ENCODE measurements at places on chromosomes 2 and 18.

- no peak for DNase-seq
Observed at GRCh38 chr2:235587202-235587601, 93.4 kb downstream of the AGAP1 start.

DNA sequence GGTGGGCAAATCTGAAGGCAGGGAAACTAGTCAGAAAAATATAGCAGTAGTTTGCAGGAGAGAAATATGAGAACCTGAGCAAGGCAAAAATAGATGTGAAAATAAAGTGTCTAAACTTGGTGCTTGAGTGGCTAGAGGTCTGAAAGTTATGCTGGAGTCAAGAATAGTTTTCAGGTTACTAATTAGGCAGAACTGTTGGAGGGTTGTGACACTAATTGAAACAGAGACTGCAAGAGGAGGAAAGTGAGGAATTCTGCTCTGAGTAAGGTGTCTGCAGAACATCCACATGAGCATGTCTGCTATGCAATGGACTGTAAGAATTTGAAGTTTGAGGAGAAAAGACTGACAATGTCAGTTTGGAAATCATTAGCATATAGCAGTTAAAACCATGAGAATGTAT, 444.0 kb upstream of the LRRTM1 start:
- DNase-seq: no peak

DNA sequence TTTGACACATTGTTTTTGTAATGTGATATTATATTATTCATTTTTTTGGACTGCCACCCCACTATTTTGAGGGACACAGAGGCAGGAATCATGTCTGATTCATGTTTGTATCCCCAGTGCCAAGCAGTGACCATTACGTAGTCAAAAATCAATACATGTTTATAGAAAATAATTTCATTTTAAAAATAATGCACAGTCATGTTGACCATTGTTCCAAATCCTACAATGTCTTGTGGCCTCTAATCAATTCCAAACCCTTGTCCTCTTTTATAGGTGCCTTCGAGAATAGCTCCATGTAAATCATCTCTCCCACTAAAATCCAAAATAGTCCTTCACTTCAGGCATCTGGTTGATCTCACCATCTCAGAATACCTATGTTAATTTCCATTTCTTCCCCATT, 454.7 kb downstream of the LRP1B start:
- DNase-seq: no peak

GRCh38 chr18:75496151-75496550, 68.6 kb upstream of the SMIM21 start:
- DNase-seq: no peak

DNA sequence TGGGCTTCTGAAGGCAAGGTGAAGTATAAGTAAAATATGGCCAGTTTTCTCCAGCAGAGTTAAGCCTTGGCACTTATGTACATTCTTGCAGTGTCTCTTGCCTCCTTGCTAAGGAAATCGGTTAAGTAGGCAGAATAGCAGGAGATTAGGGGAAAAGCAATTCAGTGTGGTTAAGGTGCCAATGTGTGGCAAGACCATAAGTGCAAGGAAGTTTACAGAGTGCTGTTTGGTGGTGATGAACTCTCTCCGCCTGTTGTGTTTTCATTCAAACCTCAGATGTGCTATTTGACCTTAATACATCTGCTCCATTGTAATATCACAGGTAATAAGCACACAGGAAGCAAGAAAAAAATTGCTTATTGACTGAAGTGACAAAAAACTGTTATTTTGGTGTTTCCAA, 156.1 kb downstream of the MGAT5 start:
- no peak for DNase-seq

DNA sequence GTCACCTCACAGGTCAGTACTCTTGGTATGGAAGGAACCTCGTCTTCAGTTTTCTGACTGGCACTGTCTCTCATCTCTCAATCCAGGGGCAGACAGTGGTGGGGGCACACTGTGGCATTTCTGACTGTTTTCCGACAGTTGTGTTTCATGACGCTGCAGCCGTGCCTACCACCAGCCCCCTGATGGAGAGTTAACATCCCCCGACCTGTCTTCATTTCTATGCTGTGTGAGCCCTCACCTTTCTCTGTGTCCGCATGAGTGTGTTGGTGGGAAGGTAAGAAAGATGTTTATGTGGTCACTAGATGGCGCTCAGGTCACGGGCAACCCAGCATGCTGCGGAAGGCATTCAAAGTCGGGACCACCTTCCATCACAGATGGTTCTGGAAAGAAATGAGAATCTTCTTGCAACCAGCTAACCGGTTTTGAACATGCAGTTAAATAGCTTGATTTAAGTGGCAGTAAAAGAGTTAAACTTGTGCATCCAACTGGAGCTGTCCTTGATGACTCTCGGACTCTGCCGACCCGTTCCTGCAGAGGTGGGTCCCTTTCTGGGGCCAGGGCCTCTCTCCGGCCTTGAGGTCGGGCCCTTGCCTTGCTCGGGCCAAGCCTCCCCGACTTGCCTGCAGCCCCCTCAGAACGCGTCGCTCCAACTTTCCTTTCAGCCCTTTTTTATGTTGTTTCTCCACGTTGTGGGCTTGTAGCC, 92.4 kb downstream of the DYSF start:
- peak; percentile 16 for DNase-seq

DNA sequence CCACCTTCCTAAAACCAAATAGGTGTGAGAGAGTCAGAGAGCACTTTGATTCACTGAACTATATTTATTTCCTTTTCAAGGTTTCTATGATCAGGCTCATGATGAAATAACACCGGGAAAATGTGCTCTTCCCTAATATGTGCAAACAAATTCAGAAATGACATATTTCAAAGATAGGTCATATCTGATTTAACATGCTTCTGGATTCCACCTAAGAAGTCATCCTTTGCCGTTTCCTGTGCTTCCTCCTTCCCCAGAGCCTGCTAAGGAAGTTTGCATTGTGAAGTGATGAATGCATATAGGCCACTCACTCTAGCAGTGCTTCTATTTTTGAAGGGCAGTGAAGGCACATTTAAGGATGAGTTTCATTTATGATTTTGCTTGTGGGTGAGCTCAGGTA, 327.6 kb downstream of the TDRD15 start:
- no peak for DNase-seq

DNA sequence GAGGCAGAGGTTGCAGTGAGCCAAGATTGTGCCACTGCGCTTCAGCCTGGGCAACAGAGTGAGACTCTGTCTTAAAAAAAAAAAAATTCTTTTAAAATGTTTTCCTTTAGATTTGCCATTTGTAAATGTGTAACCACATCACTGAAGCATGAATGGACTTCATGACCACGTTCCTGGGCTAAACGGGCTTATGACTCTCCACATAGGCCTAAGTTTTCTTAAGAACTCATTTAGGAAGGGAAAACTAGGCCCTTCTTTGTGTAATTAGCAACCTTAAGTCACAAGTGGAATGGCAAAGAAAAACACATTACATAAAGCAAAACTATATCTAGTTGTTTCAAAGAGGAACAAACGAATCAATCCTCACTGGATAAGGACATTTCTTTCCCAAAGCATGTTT, 99.5 kb downstream of the MEIS1 start:
- DNase-seq: no peak

DNA sequence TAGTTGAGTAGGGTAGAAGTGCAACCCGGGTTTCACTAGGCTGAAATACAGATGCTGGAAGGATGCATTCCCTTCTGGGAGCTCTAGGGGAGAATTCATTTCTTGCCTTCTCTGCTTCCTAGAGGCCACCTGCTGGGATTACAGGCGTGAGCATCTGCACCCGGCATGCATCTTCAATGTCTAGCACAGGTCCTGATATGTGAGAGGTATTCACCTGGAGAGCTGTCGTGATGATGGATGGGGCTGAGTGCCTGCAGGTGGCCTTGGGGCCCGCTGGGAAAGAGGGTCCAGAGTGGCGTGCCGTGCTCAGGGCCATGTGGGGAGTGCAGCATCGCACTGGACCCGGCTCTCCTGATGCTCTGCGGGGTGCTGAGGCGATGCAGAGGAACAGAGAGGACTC, 6.6 kb upstream of the NTSR2 start:
- no peak for DNase-seq

DNA sequence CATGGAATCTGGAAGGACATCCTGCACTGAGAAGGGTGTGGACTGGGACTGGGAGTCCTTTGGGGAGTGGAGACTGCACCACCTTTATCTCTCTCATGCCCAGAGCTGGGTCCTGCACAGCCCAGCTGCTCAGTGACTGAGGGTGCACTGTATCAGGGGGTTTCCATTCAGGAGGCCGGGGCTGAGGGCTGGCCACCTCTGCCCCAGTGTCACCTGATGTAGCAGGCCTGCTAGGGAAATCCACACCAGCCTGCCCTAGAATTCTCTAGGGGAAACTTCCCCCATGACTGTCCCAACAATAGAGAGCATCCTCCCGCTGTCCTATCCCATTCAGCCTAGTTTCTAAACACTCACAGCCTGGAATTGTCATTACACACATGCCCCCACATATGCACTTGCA, 116.7 kb downstream of the CTIF start:
- DNase-seq: no peak

DNA sequence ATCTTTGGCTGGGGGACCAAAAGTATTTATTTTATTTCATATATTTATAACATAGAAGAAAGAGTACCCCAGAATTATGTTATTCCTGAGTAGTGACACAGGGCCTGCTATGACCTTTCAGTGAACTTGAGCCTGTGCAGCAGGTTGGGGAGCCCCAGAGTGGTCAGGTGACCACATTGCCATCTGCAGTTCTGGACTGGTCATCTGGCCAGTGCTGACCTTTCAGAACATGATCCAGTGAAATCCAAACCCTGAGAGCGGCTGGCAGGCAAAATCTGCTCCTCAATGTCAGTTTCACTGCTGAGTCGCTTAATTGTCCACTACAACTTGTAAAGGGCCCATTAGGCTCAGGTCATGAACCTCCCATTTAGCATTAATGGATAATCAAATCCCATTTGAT, 336.7 kb upstream of the KCNH7 start:
- no peak for DNase-seq

- DNase-seq: no peak
Observed at GRCh38 chr2:241242306-241242705, 53.8 kb downstream of the ANO7 start.

DNA sequence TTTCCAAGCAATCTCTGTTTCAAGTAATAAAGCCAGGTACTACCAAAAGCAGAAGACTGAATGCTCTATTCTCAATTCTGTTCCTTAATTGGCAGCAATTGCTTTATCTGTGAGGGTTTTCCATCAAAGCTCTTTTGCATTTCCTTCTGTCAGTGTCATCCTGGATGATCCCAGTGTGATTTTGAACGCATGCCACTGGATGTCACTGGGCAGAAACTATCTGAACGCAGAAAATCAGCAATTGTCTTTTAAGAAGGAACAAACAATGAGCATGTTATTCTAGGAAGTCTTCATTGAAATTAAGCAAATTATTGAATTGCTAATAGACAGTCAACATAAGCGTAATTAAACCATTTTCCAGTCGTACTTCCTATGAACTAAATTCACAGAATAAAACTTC, 259.0 kb upstream of the REG3G start:
- no peak for DNase-seq

- no peak for DNase-seq
Observed at GRCh38 chr2:10575609-10576280, 114.0 kb downstream of the NOL10 start.

GRCh38 chr18:3715231-3716080, 265.5 kb downstream of the TGIF1 start:
- DNase-seq: no peak

DNA sequence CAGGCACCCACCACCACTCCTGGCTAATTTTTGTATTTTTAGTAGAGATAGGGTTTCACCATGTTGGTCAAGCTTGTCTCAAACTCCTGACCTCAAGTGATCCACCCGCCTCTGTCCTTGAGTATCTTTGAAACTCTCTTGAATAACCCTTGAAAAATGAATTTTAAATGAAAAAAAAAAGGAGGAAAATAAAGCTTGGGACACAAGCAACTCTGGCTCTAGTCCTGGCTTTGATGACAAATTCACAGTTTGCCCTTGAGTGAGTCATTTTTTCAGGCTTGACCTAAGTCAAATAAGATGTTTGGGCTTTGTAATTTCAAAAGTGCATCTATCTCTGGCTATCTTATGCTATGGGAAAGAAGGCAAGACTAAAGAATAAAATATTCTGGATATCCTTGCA, 79.0 kb upstream of the TRIB2 start:
- DNase-seq: no peak

GRCh38 chr2:176999301-176999700, 213.3 kb upstream of the HNRNPA3 start:
- DNase-seq: no peak

GRCh38 chr2:200454927-200455801, 54.7 kb downstream of the KCTD18 start:
- DNase-seq: no peak

- DNase-seq: no peak
Observed at GRCh38 chr2:20456116-20456571, 9.3 kb downstream of the RHOB start.

DNA sequence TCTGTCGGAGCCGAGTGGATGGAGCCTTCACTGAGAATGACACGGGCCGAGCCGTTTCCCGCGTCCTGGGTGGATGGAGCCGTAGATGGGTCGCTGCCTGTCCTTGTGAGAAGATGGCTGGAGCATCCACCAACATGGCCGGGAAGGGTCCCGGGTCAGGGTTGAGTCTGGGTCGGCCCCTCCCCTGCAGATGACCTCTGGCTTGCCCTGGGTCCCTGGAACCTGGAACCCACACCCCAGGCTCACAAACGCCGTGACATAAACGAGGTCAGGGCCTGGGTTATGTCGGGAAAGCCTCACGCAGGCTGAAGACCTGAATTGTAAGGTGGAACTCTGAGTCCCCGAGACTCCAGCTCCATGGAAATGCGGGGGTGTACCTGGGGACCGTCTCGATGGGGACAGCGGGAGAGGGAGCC, 94.9 kb downstream of the NFATC1 start:
- DNase-seq: no peak

DNA sequence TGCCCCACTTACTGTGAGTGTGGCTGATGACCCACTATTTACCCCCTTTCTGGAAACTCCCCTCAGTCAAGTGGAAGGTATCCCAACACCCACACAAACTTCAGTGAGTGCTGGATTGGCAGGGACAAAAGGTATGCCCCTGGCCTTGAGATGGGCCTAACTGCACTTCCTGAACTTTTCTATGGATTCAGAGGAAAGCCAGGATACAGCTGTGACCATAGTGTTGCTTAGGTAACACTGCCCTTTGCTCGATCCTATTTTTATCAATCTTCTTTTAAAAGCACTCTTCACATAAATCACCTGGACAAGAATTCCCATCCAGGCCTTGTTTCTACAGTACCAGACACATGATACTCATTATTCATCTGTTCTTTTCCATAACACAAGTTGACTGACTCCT, 671.5 kb upstream of the SLC8A1 start:
- DNase-seq: no peak

- DNase-seq: no peak
Observed at GRCh38 chr2:133666621-133667020, 98.4 kb upstream of the NCKAP5 start.

DNA sequence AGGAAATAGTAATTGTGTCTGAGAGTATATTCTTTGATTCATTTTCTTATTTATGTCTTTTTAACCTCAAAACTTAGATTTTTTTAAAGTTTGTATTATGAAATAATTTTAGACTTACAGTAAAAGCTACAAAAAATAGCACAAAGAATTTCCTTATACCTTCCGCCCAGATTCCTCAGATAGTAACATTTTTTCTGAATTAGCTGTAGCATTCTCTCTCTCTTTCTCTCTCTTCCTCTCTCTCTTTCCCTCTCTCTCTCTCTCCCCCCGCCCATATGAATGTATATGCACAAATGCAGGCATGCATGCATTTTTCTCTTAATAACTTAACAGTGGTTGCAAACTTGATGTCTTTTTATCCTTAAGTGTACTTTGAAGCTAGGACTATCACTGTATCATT, 361.1 kb upstream of the NRP2 start:
- no peak for DNase-seq

All from activated CD4-positive, alpha-beta T cell treated with anti-CD3 and anti-CD28 coated beads for 4 hours (primary cell).